ENCODE measurements at places on chromosomes 1 and 21. TPM values are rescaled to one million over a fixed set of nuclear protein-coding genes. Genes with fewer than 3 reads are reported as not detected.

Gene ARHGAP30
- total RNA-seq = not detected

Gene FGR
- total RNA-seq = not detected

Gene TMEM125
- not detected for total RNA-seq

Gene CD5L
- not detected for total RNA-seq

Gene TNNT2
- total RNA-seq = 0.07 TPM

Gene CYP4Z1
- not detected for total RNA-seq

Gene OR14C36
- not detected for total RNA-seq

Gene RPE65
- not detected for total RNA-seq

Gene AKR7A3
- 0.40 TPM for total RNA-seq

Gene MSH4
- total RNA-seq = 0.27 TPM

Gene ELF3
- total RNA-seq = 0.13 TPM
